ENCODE measurements at places on chromosomes 4 and X.

GRCh38 chr4:162401021-162401420, 237.2 kb upstream of the FSTL5 start:
- DNase-seq = no peak

GRCh38 chrX:108993909-108994308, 257.5 kb upstream of the IRS4 start:
- no peak for DNase-seq

GRCh38 chrX:31323658-31324057, 251.8 kb upstream of the FTHL17 start:
- no peak for DNase-seq

DNA sequence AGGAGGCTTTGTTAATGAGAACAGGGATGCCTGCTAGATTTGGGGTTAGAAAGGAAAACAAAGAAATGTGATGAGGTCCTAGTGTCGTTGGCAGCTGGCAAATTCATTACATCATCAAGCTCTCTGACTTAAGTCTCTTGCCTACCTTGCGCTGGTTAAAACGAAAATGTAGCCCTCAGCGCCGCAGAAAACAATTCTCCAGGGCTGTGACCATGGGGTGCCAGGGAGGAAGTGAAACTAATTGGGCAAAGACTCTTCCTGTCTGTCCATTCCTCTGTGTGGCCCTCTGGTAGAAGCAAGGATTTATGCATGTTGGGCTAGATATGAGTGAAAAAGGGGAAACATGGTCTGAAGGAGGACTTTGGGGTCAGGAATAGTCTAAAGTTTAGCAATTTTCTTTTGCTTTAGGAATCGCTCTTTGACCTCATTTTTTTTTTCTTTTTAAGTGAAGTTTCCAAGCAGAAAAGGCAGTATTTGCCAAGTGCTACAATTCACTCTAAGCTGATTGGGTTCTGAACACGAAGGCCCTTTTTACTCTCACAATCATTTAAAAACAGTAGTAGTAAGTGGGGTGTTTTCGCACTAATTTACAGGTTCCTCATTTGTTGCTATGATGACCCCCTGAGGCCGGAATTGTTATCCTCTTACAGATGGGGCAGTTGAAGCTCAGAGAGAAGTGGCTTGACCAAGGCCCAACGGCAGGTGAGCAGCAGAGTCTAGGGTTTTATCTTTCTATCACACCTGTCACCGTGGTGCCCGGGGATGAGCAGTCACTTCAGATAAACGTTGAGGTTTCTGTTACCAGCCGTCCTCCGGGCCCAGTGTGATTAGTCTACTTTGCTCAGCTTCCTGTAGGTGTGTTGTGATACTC, 27.3 kb upstream of the CHRNA9 start:
- DNase-seq = no peak

- no peak for DNase-seq
These were observed 142.8 kb downstream of the NDST3 start for GRCh38 chr4:118177126-118177525.

DNA sequence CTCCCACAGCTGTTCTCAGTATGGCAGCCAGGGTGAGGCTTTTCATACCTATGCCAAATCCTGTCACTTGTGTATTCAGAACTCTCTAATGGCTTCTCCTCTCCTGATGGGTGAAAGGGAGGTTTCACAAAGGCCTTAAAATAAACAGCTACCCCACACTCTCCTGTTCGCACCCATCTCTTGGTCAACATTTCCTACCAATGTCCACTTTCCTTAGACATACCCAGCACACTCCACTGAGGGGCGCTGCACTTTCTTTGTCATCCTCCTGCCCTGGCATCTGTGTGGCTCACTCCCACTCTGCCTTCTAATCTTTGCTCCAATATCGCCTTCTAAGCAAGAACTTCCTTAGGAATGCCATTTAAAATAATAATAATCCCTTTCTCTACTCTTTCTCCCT, 313.3 kb downstream of the PPP3CA start:
- no peak for DNase-seq

DNA sequence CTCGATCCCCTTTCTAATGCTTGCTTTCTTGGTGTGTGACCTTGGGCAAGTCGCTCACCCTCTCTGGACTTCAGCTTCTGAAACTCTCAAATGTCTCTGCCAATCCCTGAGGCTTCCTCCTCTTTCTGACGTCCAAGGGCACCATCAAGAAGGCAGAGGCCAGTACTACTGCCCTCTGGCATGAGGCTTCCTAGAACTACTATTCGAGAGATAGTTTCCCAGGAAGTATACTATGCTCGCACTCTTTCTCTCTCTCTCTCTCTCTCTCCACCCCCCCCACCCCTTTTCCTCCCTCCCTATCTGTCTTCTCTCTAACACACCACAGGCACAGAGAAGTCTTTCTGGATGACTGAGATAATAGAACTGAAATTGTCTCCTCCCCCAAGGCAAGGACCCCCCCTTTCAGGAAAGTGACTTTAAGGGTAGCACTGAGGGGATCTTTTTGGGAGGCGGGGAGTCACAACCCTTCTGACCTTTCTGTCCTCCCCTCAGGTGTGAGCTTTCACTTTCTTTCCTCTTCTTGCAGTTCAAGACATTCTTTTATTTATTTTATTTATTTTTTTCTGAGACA, 20.0 kb upstream of the BCOR start:
- DNase-seq = no peak

DNA sequence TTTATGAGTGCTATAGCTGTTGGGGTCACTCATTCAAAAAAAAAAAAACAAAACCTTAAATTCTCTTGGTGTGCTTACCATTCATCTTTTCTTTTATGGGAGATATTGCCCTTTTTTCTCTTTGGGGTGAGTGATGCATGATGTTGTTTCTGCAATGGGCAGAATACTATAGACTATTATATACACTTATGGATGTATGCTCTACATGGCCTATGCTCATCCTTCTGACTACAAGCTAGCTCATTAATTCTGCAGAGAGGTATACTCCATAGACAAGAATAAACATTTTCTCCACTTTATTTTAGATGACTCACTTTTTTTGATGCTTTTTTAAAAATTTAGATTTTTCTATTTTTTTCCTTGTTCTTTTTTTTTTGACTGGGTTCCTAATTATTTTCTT, 160.3 kb upstream of the ANK2 start:
- DNase-seq = no peak

DNA sequence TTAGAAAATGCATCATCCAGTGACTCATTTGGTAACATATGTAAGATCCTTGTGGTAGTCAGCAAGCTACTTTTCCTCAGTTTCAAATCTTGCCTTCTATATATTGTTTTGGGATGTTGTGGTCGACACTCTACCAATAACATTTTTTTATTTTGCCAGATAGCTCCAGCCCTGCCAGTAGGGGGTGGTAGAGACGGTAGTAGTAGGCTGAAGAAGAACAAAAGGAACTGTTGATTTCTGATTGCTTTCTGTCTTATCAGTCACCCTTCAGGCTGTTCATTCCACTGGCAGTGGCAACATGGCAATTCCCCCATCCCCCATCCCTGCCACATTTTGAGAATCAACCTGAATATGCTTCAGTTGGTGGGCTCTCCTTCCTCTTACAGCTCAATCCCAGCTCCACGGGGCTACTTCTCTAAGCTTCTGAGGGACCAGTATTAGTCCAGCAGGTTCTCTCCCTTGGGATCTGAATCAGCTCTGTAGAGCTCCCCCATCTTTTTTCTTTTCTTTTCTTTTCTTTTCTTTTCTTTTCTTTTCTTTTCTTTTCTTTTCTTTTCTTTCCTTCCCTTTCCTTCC, 171.5 kb upstream of the VEGFC start:
- DNase-seq = no peak

- no peak for DNase-seq
These were observed 165.6 kb downstream of the SH3KBP1 start for GRCh38 chrX:19721726-19722370.

DNA sequence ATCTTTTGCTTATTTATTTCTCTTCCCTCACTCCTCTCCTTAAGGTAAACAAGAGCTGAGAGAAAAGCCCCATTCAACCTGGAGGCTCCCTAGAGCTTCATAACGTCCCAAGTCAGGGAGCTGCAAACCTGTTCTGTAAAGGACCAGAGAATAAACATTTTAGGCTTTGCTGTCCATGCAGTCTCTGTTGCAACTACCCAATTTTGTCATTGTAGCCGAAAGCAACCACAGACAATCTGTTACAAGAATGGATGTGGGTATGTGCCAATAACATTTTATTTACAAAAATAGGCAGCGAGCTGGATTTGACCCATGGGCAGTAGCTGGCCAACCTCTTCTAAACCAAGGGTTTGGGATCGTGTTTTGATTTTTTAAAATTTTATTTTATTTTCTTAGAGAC, 71.3 kb upstream of the TBL1X start:
- no peak for DNase-seq

DNA sequence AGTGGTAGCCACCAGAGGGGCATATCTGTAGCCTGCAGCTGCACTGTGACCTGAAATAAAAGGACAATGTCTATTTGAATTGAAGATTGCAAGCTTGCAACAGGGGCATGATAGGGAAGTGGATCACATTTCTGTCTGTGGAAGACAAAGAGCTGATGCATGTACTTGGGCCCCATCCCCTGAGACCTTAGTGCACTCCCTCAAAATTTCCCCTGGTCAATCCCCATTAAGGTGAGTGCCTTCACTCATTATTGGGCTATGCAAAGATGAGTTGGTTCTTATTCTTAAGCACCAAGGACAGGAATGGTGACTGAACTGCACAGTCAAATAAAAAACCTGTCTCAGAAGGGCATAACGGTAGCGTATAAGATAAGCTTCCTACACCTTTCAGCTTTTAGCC, 273.1 kb upstream of the ARSJ start:
- DNase-seq = no peak

All from esophagus squamous epithelium (tissue), 5 donors.